DMS53 (cell line): ENCODE measurements at places on chromosomes 7 and 10.

DNA sequence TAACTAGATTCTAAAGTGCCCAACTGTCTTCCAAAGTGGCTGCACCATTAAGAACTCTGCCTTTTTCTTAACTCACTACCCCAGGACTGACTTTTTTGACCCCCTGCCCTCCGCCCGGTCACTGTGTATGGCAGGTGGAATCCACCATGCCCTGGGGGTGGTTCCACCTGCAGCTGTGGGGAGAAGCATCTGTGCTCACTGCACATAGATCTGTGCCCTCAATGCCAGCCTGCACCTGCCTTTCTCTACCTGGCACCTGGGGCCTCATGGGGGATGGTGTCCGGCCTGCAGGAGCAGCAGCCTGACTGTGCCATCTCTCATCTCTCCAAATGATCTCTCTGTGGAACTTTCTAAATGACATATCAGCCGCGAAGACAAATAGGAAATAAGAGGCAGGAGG, 353.5 kb downstream of the PAXIP1 start:
- DNase-seq = no peak

GRCh38 chr7:28142650-28143049, 37.9 kb downstream of the JAZF1 start:
- no peak for DNase-seq

DNA sequence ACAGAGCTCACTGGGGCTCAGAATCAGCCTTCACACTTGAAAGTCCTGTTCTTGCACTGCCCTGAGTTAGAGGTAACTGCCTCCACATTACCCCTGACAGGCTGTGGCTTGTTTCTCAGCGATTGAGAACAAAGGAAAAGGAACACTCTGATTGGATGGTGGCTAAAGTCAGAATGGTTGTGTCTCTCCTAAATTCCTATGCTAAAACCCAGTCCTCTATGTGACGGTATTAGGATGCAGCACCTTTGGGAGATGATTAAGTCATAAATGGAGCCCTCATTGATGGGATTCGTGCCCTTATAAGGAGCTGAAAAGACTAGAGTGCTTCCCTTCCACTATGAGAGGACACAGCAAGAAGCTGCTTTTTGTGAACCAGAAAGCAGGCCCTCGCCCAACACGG, 38.9 kb upstream of the DGKI start:
- no peak for DNase-seq

GRCh38 chr10:11958956-11959355, 83.7 kb downstream of the UPF2 start:
- no peak for DNase-seq

- DNase-seq = no peak
Measured at GRCh38 chr7:69399401-69399800, 198.9 kb upstream of the AUTS2 start.

- no peak for DNase-seq
Measured at GRCh38 chr7:132846086-132846485, 235.8 kb downstream of the CHCHD3 start.

DNA sequence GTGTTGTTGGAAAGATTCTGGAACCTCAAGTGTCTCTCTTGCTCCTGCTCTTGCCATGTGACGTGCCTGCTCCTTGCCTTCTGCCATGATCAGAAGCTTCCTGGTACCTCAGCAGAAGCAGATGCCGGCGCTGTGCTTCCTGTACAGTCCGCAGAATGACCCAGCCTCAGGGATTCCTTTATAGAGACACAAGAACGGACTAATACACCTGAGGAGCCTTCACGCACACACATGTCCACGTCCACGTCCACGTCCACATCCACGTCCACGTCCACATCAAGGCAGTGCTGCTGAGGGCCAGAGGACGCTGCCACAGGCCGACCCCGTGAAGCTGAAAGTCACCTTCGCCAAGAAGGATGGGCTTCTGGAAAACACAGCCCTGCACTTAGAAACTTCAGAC, 190.1 kb downstream of the MAD1L1 start:
- no peak for DNase-seq

- DNase-seq = no peak
Measured at GRCh38 chr7:50342616-50343114, 38.1 kb downstream of the IKZF1 start.

DNA sequence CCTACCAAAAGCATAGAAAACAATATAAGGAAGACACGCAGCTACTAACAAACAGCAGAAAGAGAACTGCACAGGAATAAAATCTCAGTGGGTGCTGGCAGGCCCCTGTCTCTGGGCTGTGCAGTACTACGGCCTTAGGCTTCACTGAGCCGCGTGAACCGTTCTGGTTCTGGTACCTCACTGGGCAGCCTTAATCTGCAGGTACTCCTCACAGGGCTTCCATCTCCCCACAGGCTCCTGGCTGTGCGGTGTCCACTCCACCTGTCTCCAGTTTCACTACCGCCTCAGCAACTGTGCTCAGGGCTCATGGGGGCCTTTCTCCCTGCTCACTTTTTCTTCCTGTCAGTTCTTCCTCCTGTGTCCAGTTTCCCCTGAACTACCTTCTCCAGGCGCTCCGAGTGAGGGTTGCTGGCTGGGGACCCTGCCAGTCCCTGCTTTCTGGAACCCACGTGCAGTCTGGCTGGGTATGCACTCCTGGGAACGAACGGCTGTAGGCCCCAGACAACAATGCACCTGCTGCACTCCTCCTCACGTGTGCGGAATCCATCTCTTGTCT, 75.7 kb downstream of the VIPR2 start:
- no peak for DNase-seq

GRCh38 chr7:7256731-7257274, 74.5 kb downstream of the C1GALT1 start:
- no peak for DNase-seq

- no peak for DNase-seq
Measured at GRCh38 chr7:4131063-4131462, 551.0 kb upstream of the FOXK1 start.

GRCh38 chr10:103149991-103150622, 43.0 kb downstream of the NT5C2 start:
- no peak for DNase-seq

- DNase-seq = no peak
Measured at GRCh38 chr10:105258674-105259065, 617.6 kb downstream of the SORCS3 start.

- DNase-seq = peak; percentile 49
Measured at GRCh38 chr7:28854750-28855074, 103.4 kb downstream of the TRIL start.

GRCh38 chr10:100793055-100793454, 47.7 kb downstream of the PAX2 start:
- no peak for DNase-seq

DNA sequence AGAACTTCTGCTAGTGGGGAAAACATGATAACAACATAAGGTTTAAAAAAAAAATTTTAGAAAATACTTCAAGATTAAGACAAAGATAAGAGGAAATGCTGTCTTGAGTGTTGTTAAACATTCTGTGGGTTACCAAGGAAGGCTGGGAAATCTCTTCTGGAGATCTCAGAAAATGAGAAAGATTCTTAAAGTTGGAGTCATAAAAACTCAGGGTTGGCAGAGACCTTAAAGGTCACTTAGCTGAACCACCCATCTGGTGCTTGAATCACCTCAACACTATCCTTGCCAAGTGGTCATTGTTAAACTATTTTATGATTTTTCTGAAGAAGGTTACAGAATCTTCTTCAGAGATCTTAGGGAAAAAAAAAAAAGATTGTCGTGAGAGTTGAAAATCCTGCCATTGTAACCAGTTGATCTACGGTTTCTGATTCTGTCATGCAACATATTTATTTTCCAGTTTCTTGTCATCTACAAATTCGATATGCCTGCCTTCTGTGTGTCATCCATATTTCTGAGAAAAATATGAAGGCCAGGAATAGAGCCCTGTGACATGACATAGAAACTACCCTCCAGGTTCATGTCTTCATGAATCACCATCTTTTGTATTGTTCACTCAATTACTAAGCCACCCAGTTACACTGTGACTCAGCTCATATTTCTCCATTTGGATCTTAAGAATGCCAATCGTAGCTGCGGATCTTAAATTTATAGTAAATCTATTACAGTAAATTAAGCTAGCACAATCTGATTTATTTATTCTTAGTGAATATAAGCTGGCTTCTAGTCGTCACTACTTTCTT, 179.2 kb downstream of the ST7 start:
- DNase-seq = no peak

- DNase-seq = no peak
Measured at GRCh38 chr7:33707427-33707826, 197.9 kb upstream of the BMPER start.

- DNase-seq = peak; percentile 80
Measured at GRCh38 chr7:144835155-144835611, 670 bp downstream of the TPK1 start.

GRCh38 chr7:99504603-99505323, at the start of gene ZKSCAN5:
ZKSCAN5 (plus strand) TSS chr7:99504662; CDS start chr7:99506045, 1,383 bp downstream.
- peak; percentile 99 for DNase-seq

DNA sequence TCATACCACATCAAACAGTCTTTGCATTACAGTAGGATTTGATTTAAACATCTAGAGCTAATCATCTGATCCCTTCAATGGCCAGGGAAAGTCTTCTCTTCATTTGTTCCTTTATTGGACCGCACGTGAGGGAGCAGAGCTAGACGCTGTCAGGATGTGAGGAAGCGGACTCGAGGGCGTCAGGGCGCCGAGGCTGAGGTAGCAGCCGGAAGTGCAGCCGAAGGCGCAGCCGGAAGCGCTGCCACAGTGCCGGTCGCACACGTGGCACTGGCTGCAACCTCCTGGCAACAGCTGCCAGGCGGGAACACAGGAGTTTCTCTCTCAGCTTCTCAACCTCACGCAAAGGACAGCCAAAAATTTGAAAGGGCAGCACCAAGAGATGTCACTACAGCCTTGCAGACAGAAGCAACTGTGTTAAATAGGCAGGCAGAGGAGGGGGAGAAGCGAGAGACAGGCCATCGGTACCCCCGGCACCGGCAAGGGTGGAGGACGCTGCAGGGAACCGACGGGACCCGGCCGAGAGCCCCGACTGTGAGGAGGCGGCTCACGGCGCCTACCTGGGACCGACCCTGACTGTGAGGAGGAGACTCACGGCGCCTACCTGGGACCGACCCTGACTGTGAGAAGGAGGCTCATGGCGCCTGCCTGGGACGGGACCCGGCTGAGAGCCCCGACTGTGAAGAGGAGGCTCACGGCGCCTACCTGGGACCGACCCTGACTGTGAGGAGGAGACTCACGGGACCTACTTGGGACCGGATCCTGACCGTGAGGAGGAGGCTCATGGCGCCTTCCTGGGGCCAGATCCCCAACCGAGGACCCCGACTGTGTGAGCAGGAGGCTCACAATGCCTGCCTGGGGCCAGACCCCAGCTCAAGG, 32.3 kb downstream of the VIPR2 start:
- DNase-seq = no peak

- DNase-seq = no peak
Measured at GRCh38 chr10:52615331-52615730, 157.3 kb downstream of the MBL2 start.

DNA sequence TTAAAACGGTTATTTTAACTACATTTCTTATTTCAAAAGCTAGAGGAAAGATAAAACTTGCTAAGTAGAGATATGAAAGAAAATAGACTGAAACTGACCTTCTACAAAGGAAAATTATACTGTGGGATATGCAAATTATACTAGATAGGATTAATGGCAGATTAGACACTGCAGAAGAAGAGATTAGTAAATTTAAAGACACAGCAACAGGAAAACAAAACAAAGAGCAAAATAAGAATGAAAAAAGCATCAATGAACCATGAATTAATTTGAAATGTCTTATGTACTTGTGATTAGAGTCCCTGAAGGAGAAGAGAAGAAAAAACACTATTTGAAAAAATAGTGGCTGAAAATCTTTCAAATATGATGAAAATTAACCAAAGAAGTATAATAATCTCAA, 52.3 kb downstream of the RNF32 start:
- no peak for DNase-seq

DNA sequence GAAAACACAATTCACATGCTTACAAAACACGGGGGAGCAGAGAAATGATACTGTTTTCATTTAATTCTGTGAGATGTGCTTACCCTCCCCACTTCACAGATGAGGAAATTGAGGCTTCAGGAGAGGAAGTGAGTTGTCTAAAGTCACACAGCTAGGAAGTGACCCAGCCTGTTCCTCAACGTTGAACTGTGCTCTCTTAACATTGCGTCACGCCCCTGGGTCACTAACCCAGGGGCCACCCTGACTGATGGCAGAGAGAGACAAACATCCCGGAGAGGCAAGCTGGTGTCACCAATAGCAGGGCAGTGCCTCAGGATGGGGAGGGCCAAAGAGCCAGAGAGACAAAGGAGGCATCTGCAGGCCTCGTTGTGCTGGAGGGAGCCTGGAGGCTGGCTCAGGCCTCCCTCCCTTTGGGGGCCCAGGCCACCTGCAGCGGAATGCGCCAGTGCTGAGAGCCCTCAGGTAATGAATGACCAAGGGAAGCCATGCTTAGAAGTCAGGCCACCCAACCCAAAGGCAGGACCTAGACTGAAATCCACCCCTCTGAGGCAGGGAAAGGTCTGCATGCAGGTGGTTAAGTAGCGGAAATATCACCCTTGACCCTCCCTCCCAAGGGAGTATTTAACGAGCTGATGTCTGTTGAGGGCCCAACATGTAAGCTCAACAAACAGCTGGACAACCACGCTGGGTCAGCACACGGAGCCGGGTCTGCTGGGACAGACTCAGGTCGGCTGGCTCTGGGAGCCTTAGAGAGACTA, 81.3 kb downstream of the C10orf105 start:
- no peak for DNase-seq

DNA sequence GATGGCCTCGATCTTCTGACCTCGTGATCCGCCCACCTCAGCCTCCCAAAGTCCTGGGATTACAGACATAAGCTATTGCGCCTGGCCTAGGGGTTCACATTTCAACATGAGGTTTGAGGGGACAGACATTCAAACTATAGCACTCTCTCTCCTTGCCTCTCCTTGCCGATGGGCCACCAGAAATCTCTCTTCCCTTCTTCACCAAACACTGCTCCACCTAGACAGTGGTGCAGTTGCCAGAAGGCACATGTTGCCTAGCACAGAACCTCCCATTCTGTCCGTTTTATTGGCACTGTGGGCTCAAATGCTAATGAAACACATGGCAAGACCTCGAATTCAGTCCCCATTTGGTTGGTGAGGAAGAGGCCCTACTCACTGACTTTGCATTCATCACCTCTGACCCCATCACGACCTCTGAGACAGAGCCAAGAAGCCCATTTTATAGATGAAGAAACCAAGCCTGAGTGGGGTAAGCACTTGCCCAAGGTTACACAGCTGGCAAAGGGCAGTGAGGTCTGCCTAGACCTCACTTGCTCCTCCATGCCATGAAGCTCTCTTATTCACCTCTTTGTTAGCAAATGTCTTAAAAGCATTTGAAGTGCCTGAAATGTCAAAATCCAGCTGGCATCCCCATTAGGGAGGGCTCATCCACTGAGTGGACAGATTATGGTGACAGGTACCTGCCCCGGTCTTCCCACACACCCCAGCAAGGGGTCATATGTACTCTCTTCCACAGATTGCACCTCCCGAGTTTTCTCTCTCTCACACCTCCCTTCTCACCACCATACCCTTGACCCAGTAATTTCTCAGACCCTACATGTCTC, 34.0 kb downstream of the GPRIN2 start:
- DNase-seq = no peak

- DNase-seq = no peak
Measured at GRCh38 chr10:117398029-117398428, 22.8 kb upstream of the PDZD8 start.
